ENCODE measurements at places on chromosomes 4 and X.

DNA sequence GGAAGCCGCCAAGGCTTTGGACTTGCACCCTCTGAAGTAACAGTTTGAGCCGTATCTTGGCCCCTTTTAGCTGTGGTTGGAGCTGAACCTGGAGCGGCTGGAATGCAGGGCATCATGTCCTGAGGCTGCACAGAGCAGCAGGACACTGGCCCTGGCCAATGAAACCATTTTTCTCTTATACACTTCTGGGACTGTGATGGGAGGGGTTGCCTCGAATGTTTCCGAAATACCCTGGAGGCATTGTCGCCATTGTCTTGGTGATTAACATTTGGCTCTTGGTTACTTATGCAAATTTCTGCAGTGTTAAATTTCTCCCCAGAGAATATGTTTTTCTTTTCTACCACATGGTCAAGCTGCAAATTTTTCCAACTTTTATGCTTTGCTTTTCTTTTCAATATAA, 137.2 kb downstream of the MAGEC1 start:
- DNase-seq: no peak

GRCh38 chr4:17077105-17077504, 178.7 kb upstream of the LDB2 start:
- DNase-seq: no peak

- DNase-seq: no peak
Measured at GRCh38 chr4:187744911-187745310, 250.7 kb upstream of the ZFP42 start.

GRCh38 chrX:73847100-73847499, 284.1 kb downstream of the CHIC1 start:
- no peak for DNase-seq

DNA sequence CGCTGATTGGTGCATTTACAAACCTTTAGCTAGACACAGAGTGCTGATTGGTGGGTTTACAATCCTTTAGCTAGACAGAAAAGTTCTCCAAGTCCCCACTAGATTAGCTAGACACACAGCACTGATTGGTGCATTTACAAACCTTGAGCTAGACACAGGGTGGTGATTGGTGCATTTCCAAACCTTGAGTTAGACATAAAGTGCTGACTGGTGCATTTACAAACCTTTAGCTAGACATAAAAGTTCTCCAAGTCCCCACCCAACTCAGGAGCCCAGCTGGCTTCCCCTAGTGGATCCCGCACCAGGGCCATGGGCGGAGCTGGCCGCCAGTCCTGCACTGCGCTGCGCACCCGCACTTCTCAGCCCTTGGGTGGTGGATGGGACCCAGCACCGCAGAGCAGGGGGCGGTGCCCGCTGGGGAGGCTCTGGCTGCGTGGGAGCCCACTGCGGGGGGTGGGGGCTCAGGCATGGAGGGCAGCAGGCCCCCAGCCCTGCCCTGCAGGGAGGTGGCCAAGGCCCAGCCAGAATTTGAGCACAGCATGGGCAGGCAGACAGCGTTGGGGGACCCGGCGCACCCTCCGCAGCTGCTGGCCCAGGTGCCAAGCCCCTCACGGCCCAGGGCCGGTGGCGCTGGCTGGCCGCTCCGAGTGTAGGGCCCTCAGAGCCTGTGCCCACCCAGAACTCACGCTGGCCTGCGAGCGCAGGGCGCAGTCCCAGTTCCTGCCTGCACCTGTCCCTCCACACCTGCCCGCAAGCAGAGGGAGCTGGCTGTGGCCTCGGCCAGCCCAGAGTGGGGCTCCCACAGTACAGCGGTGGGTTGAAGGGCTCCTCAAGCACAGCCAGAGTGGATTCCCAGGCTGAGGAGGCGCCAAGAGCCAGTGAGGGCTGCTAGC, 608.9 kb upstream of the LCORL start:
- no peak for DNase-seq

Measured in stimulated activated CD4-positive, alpha-beta T cell treated with anti-CD3 and anti-CD28 coated beads, Interleukin-4, amount 100 ng/mL, for 4 hours (primary cell).